ENCODE measurements at places on chromosomes 2 and 18.
A peak's percentile ranks its signal among the peaks of the same experiment; 100 is the strongest.

DNA sequence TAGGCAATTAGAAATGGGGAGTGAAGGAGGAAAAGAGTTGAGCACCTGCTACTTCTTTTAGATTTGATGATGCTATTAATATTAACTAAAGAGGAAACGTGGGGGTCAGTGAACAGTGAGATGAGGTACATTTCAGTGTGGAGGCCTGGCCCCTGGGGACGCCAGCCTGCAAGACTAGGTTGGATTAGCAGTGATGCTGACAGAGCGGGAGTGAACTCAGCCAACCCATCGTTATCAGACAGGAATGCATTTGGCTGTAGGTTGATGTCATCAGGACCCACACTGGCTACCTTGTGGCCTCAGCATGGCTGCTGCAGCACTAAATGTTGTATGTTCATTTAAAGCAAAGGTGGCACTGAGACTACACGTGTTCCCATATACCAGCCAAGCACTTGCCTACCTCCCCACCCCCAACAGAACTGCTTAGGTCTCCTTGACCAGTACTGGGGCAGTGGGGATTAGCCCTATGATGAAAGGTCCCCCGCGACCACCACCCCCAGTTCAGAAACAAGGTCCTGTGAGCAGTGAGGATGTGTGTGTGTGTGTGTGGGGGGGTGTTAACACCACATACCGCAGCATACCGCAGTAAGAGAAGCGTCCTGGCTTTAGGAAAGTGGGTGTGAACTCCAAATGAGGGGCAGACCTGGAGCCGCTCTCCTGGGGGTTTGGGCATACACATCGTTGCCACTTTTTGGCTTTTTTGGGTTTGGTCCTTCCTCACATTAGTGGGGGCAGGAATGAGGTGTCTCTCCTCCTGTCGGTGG lies 26.0 kb downstream of the DGKD start:
- DNase-seq: no peak

- DNase-seq: peak; percentile 86
Measured at GRCh38 chr2:58039170-58039611, 7.4 kb upstream of the VRK2 start.

GRCh38 chr2:120179396-120179795 lies 43.8 kb downstream of the TMEM185B start:
- no peak for DNase-seq

GRCh38 chr2:117936871-117937428 lies 76.9 kb downstream of the CCDC93 start:
- DNase-seq: no peak

DNA sequence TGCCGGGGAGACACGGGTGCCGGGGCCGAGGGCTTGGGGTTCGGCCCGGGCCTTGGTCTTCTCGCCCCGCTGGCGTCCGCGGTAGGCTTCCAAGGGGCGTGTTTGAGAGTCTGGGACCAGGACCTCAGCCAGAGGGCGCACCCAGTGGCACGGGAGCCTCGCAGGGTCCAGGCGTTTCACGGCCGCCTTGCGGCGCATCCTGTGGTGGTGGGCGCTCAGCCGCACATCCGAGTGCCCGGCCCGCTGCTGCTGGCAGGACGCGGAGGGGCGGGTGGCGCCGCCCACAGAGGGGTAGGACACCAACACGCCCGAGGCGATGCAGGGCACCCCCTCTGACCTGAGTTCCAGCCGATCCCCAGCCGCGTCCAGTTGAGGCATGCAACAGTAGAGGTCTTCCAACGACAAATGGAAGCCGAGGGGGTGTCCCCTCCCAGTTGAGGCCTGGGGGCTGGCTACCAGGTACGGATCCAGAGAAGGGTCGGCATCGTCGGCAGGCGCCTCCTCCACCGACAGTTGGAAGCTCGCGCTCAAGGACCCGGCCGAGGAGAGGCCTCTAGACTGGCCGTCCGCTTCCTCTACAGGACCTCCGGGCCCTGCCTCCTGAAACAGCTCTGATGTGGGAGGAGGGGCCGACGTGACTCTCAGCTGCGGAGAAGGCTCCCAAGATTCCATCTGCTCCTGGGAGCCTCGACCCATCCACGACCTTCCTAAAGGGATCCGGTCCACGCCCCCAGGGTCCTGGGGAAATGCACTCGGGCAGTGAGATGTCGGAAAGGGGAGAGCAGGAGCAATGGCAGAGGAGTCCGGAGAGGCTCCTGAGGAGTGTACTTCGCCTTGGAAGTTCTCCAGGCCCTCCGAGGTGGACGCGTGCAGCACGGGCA lies 6.3 kb downstream of the C2orf81 start:
- DNase-seq: no peak

DNA sequence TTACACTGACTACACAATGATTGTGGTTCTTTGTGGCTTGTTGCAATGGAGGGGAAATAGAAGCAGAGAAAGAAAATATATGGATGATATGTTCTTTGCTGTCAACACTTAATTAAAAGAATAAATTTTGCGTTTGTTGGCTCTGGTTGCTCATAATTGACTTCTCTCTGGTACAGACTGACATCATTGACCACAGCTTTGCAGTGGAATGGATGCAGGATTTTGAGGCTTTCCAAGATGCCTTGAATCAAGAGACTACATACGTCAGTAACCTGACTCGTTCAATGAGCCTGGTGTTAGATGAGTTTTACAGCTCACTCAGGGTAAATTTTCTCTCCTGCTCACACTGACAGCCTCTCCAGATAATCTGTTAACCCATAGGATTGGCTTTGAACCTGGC lies 9.9 kb downstream of the GPN1 start:
- no peak for DNase-seq

DNA sequence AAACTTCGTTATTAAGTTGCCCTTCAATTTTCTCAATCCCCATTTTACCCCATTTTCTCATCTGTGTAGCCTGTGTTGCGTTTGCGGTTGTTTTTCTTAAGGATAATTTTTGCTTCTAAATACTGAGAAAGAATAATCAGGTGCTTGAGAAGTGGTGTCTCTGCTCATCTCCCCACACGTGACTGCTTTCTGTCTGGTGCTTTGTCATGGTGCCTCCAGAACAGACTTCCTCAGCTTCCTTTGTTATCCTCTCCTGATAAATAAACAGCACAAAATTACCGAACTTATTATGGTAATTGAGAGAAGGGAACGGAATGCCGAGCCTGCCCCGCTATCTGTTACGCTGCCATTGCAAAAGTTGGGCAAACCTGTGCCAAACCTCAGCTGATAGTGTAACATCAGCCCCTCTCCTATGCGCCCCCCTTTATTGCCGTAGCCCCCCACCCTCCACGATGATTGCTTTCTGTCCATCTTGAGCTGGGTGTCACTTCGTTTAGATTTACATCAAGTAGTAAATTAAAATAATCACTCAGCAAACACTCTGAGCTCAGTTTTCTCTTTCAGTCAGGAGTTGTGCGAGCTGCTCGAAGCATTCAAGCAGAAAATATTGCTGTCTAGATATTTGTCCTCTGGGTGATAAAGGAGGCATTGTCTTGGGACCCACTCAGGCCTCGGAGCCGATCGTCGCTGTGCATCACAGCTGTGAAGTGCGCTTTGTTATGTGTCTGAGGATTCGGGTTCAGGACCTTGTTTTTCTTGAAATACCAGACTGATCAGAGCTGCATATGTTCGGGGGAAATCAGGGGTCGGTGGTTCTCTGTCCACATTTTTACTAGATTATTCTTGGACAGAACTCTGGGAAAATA lies 1008.5 kb upstream of the FANCL start:
- DNase-seq: no peak

DNA sequence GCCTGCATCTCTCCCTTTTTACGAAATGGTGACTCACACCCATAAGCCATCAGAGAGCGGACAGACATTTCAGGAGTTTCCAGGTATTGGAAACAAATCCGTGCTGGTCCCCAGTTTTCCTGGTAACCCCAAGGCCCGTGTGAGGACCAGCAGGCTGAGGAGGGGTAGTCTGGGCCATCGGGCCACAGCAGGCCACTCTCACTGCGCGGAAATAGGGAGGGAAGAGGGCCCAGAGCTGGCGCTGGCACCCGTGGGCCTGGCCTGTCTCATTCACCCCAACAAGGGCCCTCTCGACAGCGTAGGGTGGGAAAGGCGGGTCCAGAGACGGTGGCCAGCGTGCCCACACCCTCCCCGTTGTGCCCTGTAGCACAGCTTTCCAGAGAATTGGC lies 13.7 kb upstream of the FAHD2A start:
- no peak for DNase-seq

GRCh38 chr2:31008561-31009114 lies 129.6 kb downstream of the GALNT14 start:
- no peak for DNase-seq

DNA sequence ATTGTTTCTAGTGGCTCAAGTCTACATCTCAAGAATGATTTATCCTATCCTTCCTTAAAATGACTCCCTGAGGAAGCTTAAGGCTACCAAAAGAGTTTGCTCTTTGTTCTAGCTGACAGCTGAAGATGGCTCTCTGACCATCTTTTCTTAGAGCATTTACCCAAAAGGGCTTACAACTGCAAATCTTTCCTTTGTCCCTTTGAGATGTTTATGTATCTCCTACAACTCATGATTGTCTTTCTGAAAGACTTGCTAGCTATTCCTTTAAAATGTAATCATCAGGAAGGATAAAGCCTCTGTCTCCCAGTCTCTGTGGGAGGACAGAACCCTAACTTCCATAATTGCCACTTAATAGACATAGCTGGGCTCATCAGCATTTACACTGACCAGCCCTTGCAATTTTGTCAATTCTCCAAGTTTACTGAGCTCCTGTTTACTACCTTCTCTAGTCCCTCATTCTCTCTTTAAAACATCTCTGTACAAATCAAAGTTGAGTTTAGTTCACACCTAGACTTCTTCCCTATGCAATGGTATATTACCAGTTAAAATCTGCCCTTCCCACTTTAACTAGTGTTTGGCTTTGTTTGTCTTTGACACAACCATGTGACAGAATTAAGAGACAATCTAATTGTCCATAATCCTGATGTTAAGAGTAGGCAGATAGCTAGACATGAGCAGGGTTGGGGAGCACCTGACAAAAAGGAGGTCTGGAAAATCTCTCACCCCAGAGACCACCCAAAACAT lies 188.2 kb downstream of the PTH2R start:
- no peak for DNase-seq

DNA sequence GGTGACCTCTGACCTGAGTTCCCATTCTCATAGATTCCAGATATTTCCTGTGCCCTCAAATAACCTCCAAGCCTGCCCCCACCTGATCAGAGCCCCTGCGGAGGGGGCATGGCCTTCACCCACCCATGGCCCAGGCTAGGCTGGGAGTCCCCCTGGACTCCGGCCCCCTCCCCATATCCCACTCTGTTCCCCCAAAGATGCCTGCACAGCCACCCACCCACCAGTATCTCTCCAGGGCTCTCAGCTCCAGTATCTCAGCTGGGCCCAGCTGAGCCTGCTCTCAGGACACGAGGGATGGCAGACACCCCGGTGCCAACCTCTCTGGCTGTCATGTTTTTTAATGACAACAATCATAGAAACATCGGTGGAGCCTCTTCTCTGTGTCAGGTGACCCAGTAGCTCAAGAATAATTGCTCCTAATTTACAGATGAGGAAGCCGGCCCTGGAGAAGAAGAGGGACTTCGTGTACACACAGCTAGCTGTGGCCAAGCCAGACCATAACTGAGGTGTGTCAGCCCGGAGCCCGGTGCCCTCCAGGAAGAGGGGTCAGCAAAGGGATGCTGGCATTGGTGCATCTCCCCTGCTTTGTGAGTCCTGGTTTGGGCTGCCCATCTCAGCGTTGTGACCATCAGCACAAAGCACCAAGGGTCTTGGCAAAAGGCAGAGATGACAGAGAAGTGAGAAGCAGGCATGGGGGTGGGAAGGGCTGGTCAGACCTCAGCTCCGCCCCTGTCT lies 84.4 kb downstream of the SDC1 start:
- DNase-seq: no peak

DNA sequence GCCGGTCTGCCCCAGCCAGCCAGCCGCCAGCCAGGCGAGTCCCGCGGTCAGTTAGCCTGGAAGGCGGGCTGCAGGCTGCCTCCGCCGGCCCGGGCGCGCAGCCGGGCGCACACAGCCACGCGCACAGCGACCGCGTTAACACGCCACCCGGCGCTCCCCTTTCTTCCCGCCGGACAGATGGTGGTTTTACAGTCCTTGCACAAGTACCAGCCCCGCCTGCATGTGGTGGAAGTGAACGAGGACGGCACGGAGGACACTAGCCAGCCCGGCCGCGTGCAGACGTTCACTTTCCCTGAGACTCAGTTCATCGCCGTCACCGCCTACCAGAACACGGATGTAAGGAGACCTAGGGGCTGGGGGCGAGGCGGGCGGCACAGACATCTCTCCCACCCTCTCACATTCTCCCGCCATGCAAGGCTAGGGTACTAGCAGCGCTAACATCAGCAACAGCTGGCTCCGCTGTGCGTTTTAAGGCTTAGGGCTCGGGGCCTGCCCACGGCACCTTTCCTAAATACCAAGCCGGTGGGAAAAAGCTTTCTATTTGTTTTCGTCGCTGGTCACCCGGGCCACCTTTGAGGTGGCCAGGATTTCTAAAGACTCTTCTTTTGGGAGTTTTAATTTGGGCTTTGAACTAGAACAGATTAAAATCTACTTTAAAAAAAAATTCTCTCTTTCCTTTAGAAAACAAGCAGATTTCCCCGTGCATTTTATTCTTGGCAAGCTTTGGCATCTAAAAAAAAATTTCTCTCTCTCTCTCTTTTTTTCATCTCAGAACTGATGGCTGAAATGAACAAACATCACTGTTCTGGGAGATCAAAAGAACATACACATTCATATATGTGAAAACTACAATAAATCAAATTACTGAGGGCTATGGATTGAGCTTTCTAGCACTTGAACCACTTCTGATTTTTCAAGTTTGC lies 2.9 kb downstream of the TBR1 start:
- peak; percentile 31 for DNase-seq

DNA sequence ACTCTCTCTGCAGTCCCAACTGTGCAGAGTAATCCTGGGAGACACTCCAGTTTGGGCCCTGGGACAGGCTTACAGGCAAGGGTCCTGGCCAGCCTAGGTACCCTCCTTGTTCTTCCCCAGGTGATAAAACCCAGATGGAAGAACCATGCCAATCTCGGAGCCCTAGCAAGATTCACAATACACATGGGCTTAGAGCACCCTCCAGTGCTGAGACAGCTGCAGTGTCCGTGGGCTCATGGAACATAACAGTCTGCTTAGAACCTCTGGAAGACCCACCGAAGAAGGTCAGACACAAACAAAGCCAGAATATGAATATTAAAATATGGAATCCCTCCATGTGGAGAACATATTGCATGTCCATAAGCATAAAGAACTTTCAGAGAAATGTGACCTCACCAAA lies 568.1 kb downstream of the KCNJ3 start:
- DNase-seq: no peak

DNA sequence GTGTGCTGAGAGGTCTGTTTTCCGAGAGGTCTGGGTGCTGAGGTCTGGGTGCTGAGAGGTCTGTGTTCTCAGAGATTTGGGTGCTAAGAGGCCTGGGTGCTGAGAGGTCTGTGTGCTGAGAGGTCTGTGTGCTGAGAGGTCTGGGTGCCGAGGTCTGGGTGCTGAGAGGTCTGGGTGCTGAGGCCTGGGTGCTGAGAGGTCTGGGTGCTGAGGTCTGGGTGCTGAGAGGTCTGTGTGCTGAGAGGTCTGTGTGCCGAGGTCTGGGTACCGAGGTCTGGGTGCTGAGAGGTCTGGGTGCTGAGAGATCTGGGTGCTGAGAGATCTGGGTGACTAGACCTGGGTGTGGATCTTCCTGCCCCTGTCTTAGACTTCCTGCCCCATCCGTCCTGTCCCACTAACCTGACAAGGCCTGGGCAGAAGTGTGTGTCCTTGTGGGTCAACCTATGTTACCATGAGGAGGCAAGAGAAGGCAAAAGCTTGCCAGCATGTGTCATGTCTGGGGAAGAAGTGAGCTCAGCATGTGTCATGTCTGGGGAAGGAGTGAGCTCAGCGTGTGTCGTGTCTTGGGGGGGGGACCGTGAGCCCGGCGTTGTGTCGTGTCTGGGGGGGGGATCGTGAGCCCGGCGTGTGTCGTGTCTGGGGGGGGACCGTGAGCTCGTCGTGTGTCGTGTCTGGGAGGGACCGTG lies 69.3 kb downstream of the KCNG2 start:
- DNase-seq: no peak

All from Kasumi-1 (cell line).